ENCODE measurements at places on chromosomes 5 and 9.

DNA sequence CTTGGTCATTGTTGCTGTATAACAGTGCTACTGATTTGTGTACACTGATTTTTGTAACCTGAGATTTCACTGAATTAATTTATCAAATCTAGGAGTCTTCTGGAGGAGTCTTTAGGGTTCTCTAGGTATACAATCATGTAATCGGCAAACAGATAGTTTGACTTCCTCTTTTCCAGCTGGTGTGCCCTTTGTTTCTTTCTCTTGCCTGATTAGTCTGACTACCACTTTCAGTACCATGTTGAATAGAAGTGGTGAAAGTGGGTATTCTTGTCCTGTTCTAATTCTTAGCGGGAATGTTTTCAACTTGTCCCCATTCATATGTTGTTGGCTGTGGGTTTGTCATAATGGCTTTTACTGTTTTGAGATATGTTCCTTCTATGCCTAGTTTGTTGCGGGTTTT, 24.7 kb upstream of the RANBP6 start:
- DNase-seq = no peak

DNA sequence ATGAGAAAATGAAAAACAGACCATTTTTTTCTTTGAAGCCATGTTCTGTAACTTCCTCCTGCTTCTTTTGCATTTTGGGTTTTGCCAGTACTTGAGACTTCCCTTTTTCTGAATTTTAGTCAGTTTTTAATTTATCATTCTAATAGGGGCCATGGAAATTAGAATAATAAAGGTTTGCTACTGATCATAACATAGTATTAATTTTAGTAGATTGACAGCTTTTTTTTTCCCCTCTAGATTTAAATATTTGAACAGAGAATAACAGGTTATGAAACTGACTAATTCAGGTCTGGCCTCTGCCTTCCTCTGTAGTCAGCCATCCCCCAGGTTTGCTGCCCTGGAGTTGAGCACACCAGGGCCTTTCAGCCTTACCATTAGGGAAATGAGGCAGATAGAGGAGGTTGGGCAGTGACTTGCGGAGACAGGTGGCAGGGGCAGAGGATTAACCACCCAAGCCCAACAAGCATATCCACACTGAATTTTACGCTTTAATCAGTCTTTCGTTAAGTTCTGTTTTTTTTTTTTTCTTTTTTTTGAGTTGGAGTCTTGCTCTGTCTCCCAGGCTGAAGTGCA, 80.1 kb upstream of the TNFAIP8 start:
- DNase-seq = no peak

- DNase-seq = no peak
Observed at GRCh38 chr5:74392711-74393351, 247.7 kb downstream of the ENC1 start.

GRCh38 chr9:107137495-107138202, 145.4 kb upstream of the RAD23B start:
- DNase-seq = peak; percentile 24

- no peak for DNase-seq
Observed at GRCh38 chr5:55191165-55191564, 18.2 kb upstream of the CDC20B start.

GRCh38 chr5:159821461-159821940, 94.8 kb upstream of the ADRA1B start:
- DNase-seq = no peak

- DNase-seq = no peak
Observed at GRCh38 chr5:115857626-115858349, 16.1 kb downstream of the AP3S1 start.

- DNase-seq = no peak
Observed at GRCh38 chr5:113776832-113777525, 263.5 kb downstream of the YTHDC2 start.

DNA sequence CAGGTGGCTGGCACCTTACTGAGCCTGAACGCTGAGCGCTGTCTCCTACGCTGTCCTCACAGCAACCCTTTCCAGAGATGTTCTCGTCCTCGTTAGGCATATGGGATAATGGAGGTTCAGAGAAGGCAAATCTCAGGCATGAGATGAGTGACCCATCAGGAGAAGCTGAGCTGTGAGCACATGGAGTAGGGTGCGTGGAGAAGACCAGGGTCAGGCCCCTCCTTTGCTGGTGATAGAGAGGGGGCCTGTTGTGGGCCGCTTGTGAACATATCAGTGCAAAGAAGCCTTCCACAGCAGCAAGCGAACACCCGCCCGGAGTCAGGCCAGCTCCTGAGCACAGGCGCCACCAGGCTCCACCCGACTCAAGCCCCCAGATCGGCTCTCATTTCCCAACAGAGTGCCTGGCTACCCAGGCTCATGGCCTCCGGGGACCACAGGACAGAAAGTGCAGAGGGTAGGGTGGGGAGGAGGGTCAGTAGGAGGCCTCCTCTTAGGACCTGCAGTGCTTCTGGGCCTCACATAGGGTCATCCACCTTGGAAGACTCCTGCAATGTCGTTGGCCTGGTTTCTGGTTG, 15.0 kb upstream of the TIFAB start:
- no peak for DNase-seq

DNA sequence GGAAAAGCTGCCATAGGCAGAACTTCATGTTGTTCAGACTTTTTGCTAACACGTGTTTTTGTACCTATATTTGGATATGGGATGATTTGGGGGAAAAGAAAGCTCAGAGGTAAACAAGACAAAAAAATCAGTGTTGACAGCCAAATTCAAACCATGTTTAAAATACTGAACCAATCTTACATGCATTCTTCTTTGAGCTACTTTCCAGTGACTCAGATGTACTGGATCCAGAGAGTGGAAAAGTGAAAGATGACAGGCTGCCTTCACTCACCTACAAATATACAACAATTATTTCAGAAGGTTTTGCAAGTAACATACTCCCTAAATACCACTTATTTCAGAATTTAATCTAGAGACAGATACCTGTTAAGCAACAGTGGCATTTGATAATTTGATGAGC, 165.7 kb downstream of the MPDZ start:
- DNase-seq = no peak

DNA sequence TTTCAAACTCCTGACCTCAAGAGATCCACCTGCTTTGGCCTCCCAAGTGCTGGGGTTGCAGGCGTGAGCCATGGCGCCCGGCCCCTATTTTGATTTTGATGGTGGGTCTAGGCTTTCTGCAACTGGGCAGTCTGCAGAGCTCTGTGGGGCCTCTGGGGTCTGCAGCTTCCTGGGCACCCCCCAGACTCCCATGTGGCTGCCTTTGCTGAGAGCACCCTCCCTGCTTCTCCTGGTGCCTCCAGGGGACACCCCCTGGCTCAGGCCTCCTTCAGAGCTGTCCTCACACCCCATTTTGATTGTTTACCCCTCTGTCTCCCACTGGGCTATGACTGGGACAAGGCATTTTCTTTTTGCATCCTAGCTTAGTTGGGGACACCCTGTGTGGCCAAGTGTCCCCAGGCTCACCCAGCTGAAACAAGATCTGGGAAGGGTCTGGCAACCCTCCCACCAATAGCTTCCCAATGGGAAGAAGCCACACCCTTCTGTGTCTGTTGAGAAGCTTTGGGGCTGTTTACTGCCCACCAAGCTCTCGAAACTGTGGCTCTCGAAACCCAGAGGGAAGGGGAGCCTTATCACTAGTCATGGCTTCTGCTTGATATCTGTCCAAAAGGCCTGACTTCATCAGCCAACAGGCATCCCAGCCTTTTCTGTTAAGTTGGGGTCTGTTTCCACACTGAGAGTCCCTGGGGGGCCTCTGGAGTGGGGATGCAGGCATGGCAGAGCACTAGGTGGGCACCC, 204.4 kb upstream of the IER5L start:
- no peak for DNase-seq

- no peak for DNase-seq
Observed at GRCh38 chr5:142725231-142726187, 39.6 kb upstream of the FGF1 start.

- no peak for DNase-seq
Observed at GRCh38 chr5:68505917-68506860, 290.6 kb downstream of the PIK3R1 start.

GRCh38 chr5:15023846-15024245, 152.3 kb upstream of the ANKH start:
- DNase-seq = no peak

- DNase-seq = no peak
Observed at GRCh38 chr9:114717908-114718486, 36.0 kb upstream of the TEX48 start.

DNA sequence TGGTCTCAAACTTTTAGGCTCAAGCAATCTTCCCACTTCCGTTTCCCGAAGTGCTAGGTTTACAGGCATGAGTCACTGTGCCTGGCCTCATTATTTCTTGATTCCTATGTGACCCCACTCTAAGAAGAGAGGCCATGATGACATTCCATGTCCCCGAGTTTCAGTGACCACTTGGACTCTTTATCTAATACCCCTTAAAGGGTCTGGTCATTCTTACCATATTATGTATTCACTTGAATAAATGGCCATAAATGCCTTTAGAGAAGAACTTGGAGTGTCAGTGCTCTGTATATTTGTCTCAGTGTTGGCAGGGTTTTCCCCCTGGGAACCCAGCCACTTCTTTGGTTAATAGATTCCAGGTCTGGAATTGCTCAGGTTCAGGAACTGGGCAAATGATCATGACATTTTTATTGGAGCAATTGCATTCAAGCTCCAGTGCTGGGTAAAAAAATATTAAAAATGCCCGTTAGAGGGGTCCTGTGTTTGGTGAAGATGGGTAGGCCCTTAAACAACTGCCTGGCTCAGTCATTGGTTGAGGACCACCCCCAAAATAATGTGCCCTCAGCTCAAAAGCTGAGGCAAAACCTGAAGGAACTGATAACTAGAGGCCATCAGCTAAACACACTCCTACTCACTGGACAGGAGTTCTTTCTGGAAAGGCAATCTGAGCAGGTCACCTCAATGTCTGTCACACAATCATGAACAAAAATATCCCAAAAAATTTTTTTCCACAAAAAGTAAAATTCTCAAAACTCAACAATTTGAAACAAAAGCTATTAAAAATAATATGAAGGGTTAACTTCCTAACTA, 186.6 kb upstream of the ZNF608 start:
- peak; percentile 77 for DNase-seq

DNA sequence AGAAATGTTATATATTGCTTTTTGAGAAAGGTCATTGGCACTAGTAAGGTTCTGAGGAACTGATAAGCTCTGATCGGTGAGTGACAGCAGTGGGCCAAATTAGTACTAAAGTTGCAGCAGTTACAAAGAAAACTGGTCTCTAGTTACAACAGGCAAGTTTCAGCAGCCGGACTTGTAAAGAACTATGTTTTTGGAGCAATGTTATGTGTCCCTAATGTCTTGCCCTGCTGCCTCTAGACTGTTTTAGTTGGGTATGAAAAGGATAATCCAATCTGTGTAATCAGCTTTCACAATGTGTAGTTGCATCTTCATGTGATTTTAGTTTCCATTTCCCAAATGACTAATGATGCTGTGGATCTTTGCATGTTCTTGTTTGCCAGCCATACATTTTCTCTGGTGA, 113.5 kb downstream of the CAMK4 start:
- DNase-seq = no peak

GRCh38 chr9:134413112-134413715, 87.0 kb downstream of the RXRA start:
- DNase-seq = no peak

GRCh38 chr9:93585259-93585658, 8.9 kb downstream of the PHF2 start:
- no peak for DNase-seq

DNA sequence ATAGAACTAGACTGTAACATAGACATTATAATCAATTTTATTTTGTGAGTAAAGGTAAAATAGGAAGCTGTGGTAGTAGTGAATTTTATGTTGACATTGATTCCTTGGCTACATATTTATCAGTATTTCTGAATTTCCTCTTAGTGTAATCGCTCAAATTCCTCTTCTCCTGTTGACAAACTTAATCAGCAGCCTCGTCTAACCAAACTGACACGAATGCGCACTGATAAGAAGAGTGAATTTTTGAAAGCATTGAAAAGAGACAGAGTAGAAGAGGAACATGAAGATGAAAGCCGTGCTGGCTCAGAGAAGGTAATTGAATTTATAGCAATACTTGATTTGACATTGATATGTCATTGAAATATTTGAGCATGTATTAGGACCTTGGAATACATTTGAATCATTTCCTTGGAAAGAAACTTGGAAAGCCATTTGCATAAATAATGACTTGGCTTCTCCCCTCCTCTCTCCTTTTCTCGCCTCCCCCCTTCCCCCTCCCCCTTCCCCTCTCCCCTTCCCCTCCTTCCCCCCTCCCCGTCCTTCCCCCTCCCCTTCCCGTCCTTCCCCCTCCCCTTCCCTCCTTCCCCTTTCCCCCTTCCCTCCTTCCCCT, 75.5 kb downstream of the GPBP1 start:
- DNase-seq = no peak

GRCh38 chr5:172389578-172390112, 64.7 kb downstream of the SH3PXD2B start:
- DNase-seq = no peak

- DNase-seq = no peak
Observed at GRCh38 chr5:73981704-73982103, 355.7 kb downstream of the ARHGEF28 start.

DNA sequence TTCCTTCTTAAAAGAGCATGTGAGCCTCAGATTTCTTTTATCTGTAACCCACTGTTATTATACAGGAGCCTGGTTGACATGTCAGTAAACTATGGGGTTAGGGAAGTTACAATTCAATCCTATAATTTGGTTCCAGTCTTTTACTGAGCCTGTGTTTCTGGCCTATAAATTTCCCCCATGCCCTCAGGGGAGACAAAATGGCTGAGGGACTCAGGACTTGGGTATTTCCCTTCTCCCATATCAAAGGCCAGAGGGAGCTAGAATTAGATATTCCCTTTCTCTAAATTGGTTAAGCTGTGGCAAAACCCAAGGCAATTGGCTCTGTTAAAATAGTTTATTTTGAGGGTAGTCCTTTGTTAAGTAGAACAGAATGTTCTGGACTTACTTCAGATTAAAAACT, 823.2 kb downstream of the TLE1 start:
- DNase-seq = no peak

DNA sequence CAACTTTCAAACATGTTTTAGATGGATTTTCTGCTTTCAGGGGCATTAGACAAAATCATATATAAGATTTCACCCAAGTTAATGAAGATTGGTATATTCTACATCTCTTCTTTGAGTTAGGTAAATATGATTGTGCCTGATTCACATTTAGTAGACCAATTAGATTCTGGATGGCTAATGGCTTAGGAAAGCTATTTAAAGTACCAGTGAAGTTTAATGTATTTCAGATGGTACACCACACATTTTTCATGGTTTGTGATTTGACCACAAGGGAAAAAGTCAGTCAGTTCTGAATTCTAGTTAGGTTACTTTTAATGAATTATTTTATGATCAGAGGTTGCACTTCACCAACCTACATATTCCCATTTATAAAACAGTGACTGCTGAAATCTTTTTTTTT, 409.7 kb downstream of the ADGRV1 start:
- DNase-seq = no peak

GRCh38 chr5:8685704-8686103, 816.8 kb downstream of the MTRR start:
- DNase-seq = no peak

- no peak for DNase-seq
Observed at GRCh38 chr5:160442824-160443431, 21.3 kb downstream of the PTTG1 start.

Data from GM04504 (cell line).